Endothelial cell (in vitro differentiated cells): ENCODE measurements at places on chromosomes 7 and 10. TPM values are rescaled to one million over a fixed set of nuclear protein-coding genes. Genes with fewer than 3 reads are reported as not detected.
A peak's percentile ranks its signal among the peaks of the same experiment; 100 is the strongest.

DNA sequence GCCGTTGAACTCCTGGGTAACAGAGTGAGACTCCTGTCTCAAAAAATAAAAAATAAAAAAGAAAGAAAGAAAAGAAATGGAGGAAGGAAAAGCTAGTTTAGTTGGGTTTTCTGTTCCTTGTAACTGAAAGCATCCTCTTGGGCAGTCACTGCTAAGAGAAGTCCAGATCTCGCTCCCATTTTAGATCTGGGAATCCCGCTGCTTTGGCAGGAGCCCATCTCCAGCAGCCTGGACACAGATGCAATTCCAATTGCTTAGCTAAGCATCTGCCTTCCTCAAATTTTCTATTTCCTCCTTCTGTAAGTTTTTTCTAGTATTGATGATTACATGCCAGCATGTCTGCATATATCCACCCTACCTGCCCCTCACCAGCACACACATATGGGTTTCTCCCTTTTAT lies 54.1 kb downstream of the DENND2A start:
- H3K4me1 ChIP-seq = no peaks in the 10 kb centered on the region
- H3K36me3 ChIP-seq = peaks cover 33% of the 10 kb centered on the region
- H3K4me3 ChIP-seq = peak overlapping the region; percentile 29

DNA sequence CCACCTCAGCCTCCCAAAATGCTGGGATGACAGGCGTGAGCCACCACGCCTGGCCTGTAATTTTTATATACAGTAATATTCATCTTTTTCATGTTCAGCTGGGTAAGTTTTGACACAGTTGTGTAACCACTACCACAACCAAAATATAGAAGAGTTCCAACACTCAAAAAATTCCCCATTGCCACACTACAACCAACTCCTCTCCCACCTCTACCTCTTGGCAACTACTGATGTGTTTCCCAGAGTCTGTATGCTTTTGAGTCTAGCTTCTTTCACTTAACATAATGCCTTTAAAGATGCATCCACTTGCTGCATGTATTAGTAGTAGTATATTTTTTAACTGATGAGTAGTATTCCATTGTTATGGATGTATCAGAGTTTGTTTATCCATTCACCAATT lies 90.7 kb downstream of the SRPK2 start:
- no peak for DNase-seq
- peaks cover 35% of the 10 kb centered on the region for H3K4me1 ChIP-seq
- H3K4me3 ChIP-seq = no peak overlapping the region
- no peak overlapping the region for H3K27ac ChIP-seq
- H3K36me3 ChIP-seq = no peaks in the 10 kb centered on the region

- no peak overlapping the region for H3K27ac ChIP-seq
- no peaks in the 10 kb centered on the region for H3K27me3 ChIP-seq
- peaks cover 10% of the 10 kb centered on the region for H3K36me3 ChIP-seq
- no peak for DNase-seq
- no peak overlapping the region for H3K4me3 ChIP-seq
Measured at GRCh38 chr7:21941611-21942141, 4.0 kb downstream of the CDCA7L start.

DNA sequence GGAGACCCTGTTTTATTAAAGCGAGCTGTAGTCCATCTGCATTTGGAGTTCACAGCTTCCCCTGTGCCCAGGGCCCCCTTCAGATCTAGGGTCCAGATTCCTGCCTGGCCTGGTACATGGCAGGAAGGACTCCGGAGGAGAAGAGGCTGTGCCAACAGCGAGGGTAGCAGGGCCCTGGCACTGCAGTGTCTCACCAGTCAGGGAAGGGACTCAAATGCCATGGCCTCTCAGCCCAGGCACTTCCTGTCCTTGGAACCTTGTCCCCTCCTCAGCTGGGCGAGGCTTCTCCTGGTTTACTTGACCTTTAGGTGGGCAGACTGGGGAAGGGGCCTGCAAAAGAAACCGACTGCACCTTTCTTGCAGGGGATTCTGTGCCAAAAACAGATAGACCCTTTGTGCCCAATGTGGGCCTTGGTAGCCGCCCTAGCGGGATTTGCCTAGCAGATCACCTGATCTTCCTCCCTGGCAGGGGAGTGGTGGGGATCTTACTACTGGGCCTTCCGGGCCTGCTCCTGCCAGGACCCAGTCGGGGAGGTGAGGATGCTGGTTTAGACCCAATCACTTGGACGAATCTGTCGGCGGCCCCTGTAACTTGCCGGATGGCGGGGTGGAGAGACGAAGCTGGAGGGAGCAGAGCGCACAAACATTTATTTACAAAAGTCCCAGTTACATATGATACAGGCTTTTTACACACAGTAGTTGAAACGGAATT lies 161.9 kb downstream of the RNF216 start:
- no peak overlapping the region for H3K27ac ChIP-seq
- H3K27me3 ChIP-seq = peaks cover 24% of the 10 kb centered on the region
- peaks cover 19% of the 10 kb centered on the region for H3K36me3 ChIP-seq
- H3K4me1 ChIP-seq = peaks cover 5% of the 10 kb centered on the region
- peak overlapping the region; percentile 31 for H3K4me3 ChIP-seq

- peaks cover 2% of the 10 kb centered on the region for H3K27me3 ChIP-seq
- DNase-seq = no peak
- H3K27ac ChIP-seq = no peak overlapping the region
- no peak overlapping the region for H3K4me3 ChIP-seq
- peaks cover 5% of the 10 kb centered on the region for H3K36me3 ChIP-seq
Measured at GRCh38 chr7:101586078-101586905, 42.8 kb downstream of the MYL10 start.

DNA sequence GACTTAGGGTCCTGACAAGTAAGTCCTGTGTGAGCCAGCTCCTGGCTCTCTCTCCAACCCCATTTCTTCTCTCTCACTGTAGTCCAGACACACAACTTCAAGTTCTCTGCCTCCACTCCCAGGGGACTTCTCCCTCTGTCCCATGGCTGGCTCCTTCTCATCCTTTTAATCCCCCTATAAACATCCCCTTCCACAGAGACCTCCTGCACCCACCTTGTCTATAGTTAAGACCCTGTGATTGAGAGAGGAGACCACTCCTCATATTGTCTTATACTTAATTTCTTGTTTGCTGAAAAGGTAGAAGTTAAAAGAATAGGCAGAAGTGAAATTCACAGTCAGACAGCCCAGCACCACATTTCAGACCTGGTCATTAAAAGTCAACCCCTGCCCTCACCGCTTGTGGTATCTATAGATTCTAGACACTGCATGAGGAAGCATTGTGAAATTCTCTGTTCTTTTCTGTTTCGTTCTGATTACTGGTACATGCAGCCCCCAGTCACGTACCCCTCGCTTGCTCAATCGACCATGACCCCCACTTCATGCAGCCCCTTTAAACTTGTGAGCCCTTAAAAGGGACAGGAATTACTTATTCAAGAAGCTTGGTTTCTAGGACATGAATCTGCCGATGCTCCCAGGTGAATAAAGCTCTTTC lies 125.6 kb upstream of the FRMD4A start:
- H3K27me3 ChIP-seq = no peaks in the 10 kb centered on the region
- H3K27ac ChIP-seq = no peak overlapping the region
- peaks cover 9% of the 10 kb centered on the region for H3K4me1 ChIP-seq
- no peak overlapping the region for H3K4me3 ChIP-seq
- peaks cover 9% of the 10 kb centered on the region for H3K36me3 ChIP-seq

DNA sequence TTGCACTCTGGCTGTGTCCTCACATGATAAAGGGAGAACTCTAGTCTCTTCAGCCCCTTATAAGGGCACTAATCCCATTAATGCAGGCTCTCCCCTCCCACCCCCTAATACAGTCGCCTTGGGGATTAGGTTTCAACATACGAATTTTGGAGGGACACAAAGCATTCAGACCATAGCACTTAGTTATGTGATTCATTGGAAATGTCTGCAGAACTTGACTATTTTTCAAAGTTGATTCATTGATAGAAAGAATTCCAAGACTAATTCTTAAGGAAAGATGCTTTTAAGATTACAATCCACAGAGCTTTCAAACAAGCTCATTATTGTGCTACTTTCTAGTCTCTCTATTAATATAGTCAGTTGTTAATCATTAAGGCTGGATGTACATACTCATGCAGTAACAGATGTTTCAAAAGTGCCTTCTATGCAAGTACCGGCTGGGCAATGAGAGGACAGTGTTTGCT lies 85.3 kb upstream of the RPA3 start:
- no peaks in the 10 kb centered on the region for H3K36me3 ChIP-seq
- H3K4me3 ChIP-seq = no peak overlapping the region
- H3K27ac ChIP-seq = no peak overlapping the region
- peaks cover 2% of the 10 kb centered on the region for H3K27me3 ChIP-seq
- no peaks in the 10 kb centered on the region for H3K4me1 ChIP-seq
- DNase-seq = no peak

- peaks cover 2% of the 10 kb centered on the region for H3K4me1 ChIP-seq
- no peak overlapping the region for H3K27ac ChIP-seq
- peaks cover 4% of the 10 kb centered on the region for H3K27me3 ChIP-seq
- no peak for DNase-seq
Measured at GRCh38 chr7:95963446-95963990, 191.2 kb downstream of the DYNC1I1 start.

DNA sequence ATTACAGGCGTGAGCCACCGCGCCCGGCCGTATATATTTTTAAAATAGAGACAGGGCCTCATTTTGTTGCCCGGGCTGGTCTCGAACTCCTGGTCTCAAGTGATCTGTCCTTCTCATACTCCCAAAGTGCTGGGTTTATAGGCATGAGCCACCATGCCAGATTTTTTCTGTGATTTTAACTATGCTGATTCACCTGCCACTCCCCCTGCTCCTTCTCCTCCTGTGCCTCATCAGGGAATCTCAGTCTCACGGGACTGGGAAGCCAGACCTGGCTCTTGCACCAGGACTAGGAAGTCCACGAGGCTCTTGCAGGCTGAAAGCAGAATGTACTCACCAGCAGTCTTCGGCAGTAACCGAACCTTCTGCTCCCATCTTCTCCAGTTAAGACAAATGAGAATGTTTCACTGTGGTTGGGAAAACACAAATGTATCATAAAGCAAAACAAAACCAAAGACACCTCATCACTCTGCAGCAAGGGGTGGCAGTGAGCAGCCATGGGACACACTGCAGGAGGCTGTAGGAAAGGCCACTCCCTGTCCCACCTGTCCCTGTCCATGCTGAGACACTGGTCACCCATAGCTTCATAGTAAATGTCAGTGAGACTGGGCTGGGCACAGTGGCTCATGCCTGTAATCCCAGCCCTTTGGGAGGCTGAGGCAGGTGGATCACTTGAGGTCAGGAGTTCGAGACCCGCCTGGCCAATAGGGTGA lies 78.7 kb upstream of the MKRN1 start:
- DNase-seq = no peak
- peaks cover 14% of the 10 kb centered on the region for H3K36me3 ChIP-seq
- H3K27me3 ChIP-seq = no peaks in the 10 kb centered on the region
- H3K4me1 ChIP-seq = no peaks in the 10 kb centered on the region
- no peak overlapping the region for H3K27ac ChIP-seq
- no peak overlapping the region for H3K4me3 ChIP-seq

CXCL12 gene
- 0.97 TPM for total RNA-seq

SLC39A12 gene
- 0.10 TPM for total RNA-seq

IFIT1B gene
- total RNA-seq = not detected

EFCAB10 gene
- 0.28 TPM for total RNA-seq

ADAMTS14 gene
- total RNA-seq = 1.1 TPM

SPDYE16 gene
- not detected for total RNA-seq
